ENCODE measurements at places on chromosomes 6 and 20. TPM values are rescaled to one million over a fixed set of nuclear protein-coding genes. Genes with fewer than 3 reads are reported as not detected.

GRCh38 chr6:11772109-11772825 is 6.3 kb downstream of the ADTRP start:
- no peak for DNase-seq

GRCh38 chr20:10521836-10522235 is 86.7 kb downstream of the SLX4IP start:
- DNase-seq, result no peak

- no peak for DNase-seq
Measured at GRCh38 chr6:125019918-125020317, 57.7 kb downstream of the RNF217 start.

DNA sequence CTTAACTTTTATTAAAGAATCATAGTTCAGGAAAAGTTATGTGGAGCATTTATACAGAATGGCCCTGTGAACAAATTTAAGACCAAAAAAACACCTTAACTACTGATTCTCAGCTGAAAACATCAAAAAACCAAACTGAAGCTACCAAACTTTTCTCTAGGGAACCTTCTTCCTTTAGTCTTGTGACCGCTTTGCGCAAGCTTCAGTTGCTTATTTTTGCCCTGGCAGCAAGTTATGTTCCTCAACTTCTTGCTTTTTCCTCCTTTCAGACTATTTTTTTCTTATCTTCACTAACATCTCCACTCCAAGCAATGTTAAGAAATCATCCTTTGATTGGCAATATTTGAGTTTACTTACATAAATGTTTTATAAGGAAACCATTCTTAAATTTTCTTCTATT is 100.1 kb downstream of the MYB start:
- DNase-seq, result no peak

Gene PDYN
- not detected for total RNA-seq

Gene FAM83C
- total RNA-seq, result not detected

- no peak for DNase-seq
Measured at GRCh38 chr6:144855812-144856531, 570.8 kb downstream of the UTRN start.

Gene RPP40
- 5.9 TPM for total RNA-seq

Gene VSTM2L
- 0.44 TPM for total RNA-seq

DNA sequence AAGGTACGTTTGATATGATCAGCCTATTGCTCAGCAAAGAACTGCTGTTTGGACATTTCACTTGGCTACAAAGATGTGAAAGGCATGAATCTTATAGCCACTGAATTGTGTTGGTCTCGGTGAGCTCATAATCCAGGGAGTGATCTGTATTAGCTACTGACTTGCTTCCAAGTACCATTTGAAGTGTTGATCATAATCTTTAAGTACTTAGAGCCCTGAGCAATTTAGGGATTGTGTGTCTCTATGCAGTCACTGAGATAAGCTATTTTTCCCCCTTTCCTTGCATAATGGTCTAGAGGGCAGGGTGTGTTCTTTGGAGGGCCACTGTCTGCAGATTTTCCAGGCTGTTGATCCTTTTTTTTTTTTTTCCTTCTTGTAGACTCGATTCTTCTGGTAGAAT is 393.6 kb downstream of the ESR1 start:
- DNase-seq, result no peak

Gene ABHD16B
- not detected for total RNA-seq

DNA sequence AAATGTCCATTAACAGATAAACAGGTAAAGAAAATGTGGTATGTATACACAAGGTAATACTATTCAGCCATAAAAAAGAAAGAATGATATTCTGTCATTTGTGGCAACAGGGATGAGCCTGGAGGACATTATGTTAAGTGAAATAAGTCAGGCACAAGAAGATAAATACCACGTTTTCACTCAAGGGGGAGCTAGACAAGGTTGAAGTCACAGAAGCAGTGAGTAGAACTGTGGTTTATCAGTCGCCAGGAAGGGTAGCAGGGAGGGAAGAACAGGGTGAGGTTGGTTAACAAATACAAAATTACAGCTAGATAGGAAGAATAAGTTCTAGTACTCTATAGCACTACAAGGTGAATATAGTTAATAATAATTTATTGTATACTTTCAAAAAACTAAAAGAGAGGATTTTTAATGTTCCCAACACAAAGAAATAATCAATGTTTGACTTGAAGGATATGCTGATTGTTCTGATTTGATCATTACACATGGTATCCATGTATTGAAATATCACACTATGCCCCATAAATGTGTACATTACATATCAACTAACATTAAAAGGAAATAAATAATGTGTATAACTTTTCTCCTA is 21.1 kb downstream of the RTN4IP1 start:
- no peak for DNase-seq

DNA sequence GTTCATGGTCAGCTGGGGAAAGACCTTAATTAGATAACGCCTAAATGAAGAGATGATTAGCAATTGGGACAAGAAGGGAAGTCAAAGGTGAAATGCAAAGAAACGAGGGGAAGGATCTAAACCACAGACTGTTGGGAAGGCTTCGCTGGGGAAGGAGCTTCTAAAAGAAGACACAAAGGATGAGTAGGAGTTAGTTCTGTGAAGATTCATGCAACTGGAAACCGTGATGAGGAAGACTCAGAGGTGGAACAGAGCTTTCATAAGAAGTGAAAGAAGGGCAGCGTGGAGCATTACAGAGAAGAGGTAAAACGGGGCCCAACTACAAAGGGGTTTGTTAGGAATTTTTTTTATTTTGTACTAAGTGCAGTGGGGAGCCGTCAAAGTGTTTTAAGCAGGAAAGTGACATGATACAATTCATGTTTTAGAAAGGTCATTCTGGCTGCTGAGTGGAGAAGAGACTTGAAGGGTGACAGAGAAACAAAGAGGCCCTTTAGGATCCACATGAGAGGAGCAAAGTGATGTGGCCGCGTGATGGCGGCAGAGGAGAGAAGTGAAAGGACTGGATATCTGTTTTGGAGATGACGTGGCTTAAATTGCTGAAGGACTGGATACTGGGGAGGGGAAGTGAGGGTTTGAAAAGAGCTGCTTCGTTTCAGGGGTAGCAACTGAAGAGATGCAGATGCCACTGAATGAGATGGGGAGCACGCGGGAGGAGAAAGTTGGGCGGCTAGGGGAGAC is 33.6 kb downstream of the TTI1 start:
- DNase-seq, result no peak

Gene SMLR1
- not detected for total RNA-seq

GRCh38 chr6:116633685-116634084 is 17.4 kb downstream of the RSPH4A start:
- no peak for DNase-seq

Gene SYNDIG1
- total RNA-seq, result 0.48 TPM

Gene CDC5L
- 29.1 TPM for total RNA-seq

GRCh38 chr20:44204156-44204831 is 6.3 kb downstream of the OSER1 start:
- DNase-seq, result no peak

DNA sequence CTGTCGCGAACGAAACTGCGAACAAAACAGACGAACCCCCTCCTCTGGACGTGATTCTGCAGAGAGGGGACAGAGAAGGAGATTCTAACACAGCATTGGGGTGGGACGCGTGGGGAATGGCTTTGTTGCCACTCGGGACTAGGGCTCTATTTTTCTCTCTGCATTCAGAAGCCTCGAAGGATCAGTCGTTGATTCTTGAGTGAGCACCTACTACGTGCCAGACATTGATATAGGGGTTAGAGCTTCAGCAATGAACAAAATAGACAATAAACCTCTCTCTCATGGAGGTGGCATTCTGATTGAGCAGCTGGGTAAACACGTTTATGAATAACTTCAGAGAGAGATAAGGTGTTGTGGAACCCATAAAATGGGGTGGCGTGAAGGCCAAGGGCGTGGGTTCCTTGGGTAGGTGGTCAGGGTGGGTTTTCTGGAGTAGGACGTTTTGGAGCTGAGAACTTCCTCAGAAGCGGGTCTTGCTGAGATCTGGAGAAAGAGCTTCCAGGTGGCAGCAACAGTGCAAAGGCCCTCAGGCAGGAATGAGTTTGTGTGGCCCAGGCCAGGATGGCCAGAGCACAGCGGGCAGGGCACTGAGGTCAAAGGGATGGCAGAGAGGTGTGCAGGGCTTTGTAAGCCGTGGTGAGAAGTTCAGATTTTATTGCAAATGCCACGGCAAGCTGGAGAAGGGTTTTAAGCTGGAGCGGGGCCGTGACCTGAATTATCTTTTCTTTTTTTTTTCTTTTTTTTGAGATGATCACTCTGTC is 884 bp downstream of the SLC2A10 start:
- no peak for DNase-seq

GRCh38 chr20:25178563-25179438 is 16.7 kb upstream of the ENTPD6 start:
- DNase-seq, result peak; percentile 56

- no peak for DNase-seq
Measured at GRCh38 chr20:4820806-4821518, 99.3 kb downstream of the PRND start.

Gene RAE1
- 13.8 TPM for total RNA-seq

Data from breast epithelium (tissue), 4 donors.